ENCODE measurements at places on chromosomes 16 and 17.
A peak's percentile ranks its signal among the peaks of the same experiment; 100 is the strongest.

- DNase-seq = peak; percentile 82
Observed at GRCh38 chr17:13337864-13338371, 263.8 kb downstream of the HS3ST3A1 start.

DNA sequence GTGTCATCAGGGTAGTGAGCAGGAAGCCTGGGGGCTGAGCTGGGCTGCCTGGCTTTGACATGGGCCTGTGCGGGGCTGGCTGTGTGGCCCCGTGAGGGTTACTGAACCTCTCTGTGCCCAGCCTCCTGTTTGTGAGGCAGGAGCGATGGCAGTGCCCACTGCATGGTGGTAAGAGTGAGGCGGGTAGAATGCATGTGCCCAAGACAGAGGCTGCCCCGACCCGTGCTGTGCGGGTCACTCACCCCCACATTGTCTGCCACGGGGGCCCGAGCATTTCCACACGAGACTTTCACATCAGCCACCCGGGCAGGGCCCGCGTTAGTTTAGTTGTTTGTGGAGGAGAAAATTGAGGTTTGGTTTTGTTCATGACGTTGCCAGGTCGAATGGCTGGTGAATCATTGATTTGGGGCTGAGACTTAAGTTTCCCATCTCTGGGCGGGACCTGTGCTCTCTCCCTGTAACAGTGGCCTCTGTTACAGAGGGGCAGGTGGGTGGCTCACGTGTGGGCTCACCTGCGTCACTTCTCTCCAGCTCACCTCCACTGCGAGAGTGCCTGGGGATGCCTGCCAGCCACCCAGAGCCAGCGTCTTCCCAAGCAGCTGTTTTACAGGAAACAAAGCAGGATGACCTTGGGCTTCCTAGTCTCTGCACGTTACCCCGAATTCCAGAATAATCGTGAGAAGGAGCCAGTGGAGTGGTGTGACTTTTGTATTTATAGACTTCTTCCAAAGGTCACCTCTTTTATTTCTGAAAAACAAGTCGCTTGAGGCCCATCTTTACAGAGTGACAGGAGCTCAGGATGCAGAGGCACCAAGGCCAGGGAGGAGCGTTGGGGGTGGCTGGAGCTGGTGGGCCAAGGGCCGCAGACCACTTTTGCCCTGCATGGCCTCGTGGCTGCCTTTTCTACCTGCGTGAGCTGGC, 150.6 kb downstream of the RPTOR start:
- no peak for DNase-seq

DNA sequence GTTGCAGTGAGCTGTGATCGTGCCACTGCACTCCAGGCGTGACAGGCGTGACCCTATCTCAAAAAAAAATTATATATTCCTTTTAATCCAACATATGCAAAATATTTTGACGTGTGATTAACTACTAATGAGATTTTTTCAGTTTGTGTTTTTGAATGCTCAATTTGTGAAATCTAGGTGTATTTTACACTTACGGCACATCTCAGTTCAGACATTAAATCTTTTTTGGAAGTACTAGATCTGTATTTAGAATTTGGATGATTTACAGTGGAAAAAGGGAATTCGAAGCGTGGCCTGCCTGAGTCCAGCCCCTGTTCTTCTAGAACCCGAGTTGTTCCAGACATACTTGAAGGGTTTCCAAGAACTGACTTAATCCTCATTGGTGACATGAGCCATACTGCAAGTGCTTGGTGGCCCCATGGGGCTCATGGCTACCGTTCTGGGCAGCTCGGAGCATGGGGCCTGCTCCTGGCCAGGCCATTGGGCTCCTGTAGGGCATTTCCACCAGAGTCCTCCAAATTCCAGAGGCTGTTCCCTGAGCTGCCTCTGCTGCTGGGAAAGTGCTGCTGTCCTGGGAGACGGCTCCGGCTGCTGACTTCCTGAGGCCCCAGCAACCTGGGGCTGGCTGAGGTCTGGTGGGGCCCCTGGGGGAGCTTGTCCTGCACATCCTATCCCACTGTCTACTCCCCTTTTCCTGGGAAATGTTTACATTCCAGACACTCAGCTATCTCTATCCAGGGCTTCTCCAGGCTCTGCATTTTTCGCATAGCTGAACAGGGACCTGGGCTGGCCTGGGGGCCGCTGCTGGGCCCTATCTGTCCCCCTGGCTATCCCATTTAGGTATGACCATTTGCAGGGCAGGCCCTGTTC, 27.2 kb downstream of the LLGL2 start:
- DNase-seq = no peak

DNA sequence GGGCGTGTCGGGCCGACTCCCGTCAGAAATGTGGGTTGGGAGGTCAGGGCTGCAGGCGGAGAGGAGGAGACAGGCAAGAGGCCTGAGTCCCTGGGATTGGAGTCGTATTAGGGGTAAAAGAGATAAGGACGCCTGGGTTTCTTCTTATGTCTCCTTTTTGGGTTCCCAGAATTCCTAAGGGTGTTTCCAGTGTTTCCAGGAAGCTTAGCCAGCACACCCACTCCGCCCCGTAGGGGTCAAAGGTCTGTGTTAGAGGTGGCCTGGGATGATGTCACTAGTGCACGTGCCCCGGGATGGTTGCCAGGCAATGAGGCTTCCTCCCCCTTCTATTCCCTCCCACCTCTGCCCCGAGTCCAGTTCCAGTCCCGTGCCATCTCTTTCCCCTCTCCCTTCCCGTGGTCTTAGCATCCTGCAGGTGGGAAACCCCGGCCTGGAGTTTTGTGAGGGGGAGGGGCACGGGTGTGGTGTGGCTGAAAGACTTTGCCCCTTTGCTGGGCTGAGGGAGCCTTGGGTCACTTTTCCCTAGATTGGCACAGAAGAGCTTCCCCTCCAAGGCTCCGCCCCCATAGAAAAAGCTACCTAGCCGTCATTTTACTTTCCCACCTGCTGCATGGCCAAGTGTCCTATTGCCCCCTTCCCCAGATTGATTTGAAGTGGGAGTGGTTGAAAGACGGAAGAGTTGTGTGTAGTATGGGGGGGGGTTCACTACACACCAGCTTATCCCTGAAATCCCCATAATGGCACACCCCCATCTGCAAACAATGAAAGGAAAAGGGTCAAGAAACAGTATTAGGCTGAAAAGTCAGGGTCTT, 2.8 kb downstream of the KDM6B start:
- peak; percentile 92 for DNase-seq

DNA sequence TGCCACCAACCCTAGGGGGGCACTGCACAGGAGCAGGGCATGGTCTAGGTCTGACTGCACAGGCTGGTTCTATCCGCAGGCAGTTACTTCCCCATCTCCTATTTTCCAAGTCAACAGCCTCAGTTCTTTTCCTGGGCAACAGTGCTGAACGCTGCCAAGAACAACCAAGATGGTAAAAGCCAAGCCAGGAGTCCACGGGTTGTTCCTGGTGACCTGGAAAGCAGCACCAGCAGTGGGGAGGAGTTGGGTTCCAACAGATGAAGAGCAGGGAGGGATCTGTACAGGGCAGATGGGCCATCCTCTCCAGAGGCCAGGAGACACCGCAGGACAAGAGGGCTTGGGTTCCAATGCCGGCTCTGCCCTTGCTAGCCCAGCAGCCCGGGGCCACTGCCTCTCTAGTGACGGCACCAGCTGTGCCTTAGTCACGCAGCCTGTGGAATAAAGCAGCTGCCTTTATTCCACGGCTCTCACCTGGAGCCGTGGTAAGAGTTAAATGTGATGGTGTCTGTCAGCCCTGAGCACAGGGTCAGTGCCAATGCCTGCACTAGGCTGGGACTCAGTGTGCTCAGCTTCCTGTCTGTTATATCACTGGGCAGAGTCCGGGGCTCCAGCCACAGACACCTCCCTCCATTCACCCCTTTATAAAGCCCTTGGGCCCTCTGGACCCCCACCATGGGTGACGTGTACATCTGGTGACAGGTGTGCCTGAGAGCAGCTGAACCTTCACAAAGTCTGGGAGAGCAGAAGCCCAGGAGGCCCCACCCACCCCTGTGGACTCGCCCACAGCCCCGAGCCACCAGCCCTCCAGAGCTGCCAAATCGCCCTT, 44.9 kb downstream of the MARF1 start:
- DNase-seq = no peak

DNA sequence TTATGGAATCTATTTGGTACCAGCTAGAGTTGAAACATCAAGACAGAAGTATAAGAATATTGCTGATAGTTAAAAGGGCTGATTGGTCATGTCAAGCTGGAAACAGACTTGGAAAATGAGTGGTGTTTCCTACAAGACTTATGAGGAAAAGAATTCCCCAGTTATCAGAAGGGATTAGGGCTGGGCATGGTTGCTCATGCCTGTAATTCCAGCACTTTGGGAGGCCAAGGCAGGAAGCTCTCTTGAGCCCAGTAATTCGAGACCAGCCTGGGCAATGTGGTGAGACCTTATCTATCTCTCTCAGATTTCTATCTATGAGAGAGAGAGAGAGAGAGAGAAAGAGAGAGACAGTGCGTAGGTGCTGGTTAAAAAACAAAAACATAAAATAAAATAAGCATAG, 139.5 kb upstream of the PMFBP1 start:
- DNase-seq = peak; percentile 37

GRCh38 chr16:57358086-57358420, 530 bp upstream of the CCL22 start:
- no peak for DNase-seq

GRCh38 chr16:69405757-69406156, 18.7 kb upstream of the CYB5B start:
- no peak for DNase-seq

GRCh38 chr16:88282564-88283395, 100.0 kb upstream of the ZNF469 start:
- DNase-seq = no peak

- peak; percentile 88 for DNase-seq
Observed at GRCh38 chr16:87132361-87133014, 184.7 kb downstream of the C16orf95 start.

GRCh38 chr17:15213381-15214087, 51.6 kb downstream of the PMP22 start:
- no peak for DNase-seq

DNA sequence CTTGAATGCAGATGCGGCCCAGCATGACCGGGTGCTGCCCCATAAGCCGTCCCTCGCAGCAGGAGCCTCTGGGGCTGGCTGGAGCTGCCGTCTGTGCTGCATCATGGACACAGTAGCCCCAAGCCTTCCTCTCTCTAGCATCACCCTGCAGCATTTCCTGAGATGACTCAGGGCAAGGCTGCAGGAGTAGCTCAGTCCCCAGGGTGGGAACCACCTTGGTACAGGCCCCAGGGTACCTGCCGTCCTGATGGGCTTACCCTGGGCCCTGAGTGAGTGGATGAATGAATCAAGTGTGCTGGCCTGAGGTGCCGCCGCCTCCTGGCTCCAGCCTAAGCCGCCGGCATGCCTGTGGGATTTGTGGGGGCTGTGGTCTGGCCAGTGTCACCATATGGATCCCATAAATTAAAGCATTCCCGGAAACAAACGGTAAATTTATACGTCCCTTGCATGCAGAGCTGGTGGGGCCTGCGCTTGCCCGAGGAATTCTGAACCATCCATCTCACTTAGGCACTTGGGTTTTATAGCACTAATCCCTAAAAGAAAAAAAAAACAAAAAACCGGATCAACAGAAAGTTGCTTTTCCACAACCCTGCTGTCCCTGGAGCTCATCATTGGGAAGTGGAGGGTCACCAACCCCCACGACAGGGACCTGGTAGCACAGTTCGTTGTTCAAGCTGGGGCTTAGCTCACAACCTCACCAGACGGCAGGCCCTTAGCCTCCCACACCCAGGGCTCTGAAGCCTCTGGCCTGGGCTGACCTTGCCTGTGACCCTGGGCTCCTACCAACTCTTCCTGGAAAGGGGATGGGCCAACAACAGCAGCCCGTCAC, 242.6 kb upstream of the CIBAR2 start:
- DNase-seq = peak; percentile 72

DNA sequence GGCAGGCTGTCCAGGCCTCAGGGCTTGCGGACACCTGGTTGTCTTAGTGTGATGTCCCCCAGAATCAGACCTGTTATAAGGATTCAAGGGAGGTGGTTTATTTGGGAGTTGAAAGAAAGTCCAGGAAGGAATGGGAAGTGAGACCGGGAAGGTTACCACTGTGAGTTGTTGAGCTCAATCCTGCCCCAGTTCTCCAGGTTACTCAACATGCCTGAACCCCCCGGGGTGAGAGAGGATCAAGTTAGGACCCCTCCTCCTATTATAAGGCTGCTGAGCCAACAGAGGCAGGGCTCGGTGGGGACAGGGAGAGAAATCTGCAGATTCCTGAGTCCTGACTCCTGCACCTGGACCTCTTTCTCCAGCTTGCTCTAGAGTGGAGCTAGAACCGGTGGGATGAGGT, 86.4 kb downstream of the MRM1 start:
- no peak for DNase-seq

GRCh38 chr16:51168755-51169154, 17.7 kb upstream of the SALL1 start:
- DNase-seq = no peak

- peak; percentile 3 for DNase-seq
Observed at GRCh38 chr16:8044796-8045195, 545.5 kb downstream of the TMEM114 start.

- no peak for DNase-seq
Observed at GRCh38 chr16:2472885-2473445, 1.9 kb downstream of the NTN3 start.

DNA sequence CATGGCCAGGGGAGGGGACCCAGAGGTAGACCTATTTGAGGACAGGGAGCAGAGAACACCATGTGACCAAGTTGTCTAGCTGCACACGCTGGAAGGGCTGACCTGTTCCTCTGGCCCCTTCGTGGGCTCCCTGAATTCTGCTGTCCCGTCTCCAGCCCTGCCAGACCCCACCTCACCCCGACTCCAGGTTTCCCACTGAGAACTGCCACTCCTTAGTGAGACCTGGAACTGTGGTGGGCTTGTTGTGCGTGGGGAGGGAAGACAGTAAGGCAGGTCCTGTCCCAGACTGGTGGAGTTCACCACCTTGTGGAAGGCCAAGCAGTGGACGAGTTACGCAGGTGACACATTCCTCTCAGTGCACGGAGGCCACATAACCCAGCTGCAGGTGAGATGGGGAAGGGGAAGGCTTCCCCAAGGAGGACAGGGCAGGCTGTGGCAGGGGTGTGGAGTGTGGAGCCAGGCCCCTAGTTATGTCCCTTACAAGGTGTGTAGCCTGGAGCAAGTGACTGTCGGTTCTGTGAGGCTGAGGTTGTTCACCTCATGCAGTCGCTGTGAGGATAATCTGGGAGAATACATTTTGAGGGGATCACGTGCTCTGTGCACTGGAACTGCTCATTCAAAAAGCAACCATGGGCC, 54.7 kb downstream of the USP22 start:
- DNase-seq = no peak

DNA sequence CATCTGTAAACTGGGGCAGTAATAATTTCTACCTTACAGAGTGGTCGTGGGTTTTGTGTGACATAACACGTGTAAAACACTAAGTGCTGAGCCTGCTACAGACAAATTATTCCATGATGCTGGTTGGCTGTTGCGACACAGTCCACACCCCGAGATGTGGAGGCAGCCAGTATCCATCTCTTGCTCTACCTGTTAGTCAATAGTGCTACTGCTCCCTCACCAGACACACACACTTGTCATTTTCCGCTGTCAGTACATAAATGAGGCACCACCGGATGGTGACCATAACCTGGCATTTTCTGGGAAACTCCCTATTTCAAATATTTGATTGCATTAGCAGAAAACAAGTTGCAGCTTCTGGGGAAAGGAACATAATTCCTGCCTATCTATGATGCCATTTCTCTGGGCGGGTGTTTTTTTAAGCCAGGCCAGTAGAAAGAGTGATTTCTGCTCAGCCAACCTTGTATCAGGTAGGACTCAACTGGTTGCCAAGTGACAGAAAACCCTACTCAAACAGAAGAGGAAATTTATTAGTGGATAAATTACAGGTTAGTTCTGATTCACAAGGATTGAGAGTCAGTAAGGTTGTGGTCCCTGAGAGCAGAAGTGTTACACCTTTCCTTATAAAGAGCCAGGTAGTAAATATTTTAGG, 24.1 kb downstream of the DNAJA2 start:
- DNase-seq = no peak
